Suppressor macrophage treated with lipopolysaccharide for 1 hour (primary cell): ENCODE measurements at places on chromosomes 11 and 22.
A peak's percentile ranks its signal among the peaks of the same experiment; 100 is the strongest.

- no peak for DNase-seq
These were observed 256.2 kb downstream of the AASDHPPT start for GRCh38 chr11:106333678-106334077.

DNA sequence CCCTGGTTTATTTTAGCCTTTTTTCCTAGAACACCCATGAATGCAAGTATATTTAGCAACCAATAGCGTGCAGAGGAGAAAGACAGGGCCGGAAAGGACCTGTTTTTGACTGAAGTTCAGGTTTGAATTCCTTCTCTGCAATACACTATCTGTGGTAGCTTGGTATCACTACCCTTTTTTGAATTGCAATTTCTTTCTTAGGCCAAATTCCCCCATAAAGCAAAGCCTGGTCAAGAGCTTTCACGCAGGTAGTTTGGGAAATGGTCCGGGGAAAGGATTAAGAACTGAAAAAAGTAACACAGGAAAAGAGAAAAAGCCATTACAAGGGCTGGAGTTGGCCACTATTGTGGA, 38.8 kb upstream of the PAMR1 start:
- no peak for DNase-seq

DNA sequence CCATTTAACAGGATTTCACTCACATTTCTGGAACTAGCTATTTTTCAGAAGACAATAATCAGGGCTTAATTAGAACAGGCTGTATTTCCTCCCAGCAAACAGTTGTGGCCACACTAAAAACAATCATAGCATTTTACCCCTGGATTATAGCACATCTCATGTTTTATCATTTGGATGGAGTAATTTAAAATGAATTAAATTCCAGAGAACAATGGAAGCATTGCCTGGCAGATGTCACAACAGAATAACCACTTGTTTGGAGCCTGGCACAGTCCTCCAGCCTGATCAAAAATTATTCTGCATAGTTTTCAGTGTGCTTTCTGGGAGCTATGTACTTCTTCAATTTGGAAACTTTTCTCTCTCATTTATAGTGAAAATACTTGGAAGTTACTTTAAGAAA, 9.2 kb downstream of the PRSS23 start:
- no peak for DNase-seq

GRCh38 chr11:623999-624704, 603 bp downstream of the CDHR5 start:
- DNase-seq: no peak

DNA sequence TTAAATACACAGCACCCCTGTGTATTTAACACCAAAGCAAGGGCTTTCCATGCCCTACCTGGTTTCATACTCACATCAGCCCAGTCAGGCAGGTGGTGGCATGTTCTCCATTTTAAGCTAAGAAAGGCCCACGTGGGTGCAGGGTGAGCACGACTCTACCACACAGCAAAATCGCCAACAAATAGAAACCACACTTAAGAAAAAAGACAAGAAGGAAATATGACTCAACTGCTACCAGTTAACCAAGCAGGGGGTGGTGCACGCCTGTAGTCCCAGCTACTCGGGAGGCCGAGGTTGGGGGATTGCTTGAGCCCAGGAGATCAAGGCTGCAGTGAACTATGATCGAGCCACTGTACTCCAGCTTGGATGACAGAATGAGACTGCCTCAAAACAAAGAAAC, 35.2 kb upstream of the TFIP11 start:
- DNase-seq: no peak

DNA sequence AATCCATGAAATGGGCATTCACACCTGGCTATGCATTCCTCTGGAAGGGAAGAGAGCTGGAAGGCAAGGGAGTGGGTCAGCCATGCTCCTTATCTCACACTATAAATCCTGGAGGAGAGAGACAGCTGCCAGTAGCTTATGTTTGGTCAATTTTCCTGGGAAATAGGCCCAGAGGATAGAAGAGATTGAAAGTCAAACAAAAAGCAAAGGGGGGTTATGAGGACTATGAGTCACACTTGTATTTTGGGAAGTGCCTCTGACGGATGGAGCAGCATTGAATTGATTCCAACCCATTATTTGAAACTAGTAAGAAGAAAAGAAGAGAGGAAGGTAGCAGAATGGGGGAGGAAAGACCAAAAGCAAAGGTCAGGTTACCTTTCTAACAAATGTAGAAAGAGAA, 25.0 kb downstream of the SNX19 start:
- DNase-seq: peak; percentile 5

GRCh38 chr11:12971955-12972354, 37.2 kb upstream of the RASSF10 start:
- DNase-seq: no peak

DNA sequence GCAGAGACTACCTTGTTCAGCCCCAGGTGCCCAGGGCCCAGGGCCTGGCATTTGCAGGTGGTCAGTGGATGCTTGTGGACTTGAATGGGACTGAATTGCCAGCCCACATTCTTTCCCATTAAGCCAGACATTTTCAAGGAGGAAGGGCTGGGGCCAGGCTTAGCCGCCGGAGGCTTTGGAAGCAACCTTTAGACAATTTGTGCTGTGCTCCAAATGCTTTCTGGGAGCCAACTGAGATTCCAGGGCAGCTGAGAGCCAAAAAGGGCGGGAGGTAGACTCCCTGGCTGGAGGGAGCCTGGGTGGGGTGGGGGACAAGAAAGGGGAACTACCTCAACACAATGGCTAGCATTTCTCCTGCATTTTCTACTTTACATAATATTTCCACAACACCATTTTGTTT, 54.8 kb upstream of the TIMP3 start:
- DNase-seq: no peak

- DNase-seq: no peak
These were observed 242.2 kb upstream of the DDI1 start for GRCh38 chr11:103794262-103794661.

- DNase-seq: no peak
These were observed 1.5 kb downstream of the WNT7B start for GRCh38 chr22:45975164-45976161.

DNA sequence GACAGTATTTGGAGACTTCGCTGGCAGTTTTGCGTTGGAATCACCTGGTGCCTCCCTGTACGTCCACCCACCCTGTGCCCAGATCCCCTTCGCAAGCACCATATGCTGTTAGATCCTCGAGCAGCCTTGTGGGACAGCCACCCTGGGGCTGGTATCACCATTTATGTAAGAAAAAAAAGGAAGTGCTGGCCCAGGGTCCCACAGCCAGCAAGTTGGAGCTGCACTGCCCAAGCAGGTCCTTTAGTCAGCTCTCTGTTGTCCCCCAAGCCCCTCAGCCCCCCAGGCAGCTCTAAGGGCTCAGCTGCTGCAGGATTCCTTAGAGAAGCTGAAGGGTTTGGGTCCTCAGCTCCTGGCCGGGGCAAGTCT, 80.3 kb downstream of the FBLN1 start:
- no peak for DNase-seq

- DNase-seq: no peak
These were observed 256.9 kb downstream of the KIRREL3 start for GRCh38 chr11:126743628-126744027.

DNA sequence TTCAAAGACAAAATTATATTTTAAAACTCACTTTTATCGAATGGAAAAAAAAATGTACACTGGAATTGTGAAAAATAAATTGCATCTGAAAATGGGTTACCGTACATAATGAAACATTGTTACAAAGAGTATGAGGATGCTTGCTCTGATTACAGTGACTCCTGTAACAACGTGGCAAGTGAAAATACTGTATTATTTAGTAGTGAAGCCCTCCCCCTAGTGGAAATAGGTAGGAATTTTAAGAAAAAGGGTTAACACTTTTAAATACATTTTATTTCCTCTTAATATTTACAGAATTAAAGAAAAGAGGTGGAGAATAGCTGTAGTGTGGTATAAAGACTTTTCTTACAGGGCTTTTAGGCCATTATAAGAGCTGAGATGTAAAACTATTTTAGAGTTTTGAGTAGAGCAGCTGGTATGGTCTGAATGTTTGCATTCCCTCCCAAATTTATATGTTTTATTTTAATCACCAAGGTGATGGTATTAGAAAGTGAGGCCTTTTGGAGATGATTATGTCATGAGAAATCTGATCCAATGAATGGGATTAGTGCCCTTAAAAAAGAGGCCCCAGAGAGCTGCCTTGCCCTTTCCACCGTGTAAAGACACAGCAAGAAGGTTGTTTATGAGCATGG, 25.2 kb downstream of the FAM76B start:
- peak; percentile 53 for DNase-seq

DNA sequence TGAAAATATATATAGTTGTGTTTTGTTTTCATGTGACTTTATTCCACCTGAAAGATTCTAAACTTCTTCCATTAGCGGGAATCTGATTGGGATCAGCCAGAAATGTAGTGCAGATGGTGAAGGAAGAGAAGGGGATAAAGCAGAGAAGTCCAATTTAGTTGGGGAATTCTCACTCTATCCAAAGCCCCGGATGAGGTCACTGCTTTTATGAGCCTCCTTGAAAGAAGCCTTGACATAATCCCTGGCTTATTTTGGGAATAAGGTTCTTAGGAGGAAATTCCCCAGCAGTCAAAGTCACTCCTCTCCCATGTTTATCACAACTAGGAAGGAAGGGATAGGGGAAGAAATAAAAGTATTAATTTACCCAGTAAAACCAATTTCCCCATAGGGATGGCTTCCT, 41.1 kb downstream of the OSBP start:
- DNase-seq: no peak

DNA sequence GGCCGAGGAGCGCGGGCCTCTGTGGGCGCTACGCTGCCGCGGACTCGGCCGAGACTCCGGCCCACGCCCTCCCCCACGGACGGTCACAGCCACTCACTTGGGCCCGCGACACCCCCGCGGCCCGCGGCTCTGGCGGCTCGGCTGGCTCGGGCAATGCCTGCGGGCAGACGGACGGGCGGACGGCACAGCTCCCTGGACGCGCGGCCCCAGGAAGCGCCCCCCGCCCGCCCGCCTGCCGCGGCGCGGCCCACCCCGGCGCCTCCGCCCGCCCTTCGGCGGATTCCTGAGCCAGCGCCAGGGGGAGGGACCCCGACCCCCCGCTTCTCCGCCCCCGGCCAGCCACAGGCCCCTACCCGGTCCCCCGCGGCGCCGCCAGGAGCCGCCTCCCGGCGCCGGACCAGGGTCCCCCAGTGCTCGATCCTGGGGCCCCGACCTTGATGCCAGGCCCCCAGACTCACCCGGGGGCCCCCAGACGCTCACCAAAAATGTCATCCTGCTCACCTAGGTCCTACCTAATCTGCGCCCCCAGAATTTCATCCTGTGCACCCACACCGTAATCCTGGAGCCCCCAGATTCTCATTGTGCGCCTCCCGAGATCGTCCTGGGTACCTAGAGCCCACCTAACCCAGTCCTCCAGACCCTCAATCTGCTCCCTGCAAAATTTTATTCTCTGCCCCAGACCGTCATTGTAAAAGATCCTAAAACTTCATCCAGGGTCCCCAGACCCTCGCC, at the start of gene EFEMP2:
Gene EFEMP2, minus strand, starts transcription at position 215 of the 732 bp plus-strand sequence. CDS start 446 bp downstream, outside the sequence.
- peak; percentile 52 for DNase-seq

DNA sequence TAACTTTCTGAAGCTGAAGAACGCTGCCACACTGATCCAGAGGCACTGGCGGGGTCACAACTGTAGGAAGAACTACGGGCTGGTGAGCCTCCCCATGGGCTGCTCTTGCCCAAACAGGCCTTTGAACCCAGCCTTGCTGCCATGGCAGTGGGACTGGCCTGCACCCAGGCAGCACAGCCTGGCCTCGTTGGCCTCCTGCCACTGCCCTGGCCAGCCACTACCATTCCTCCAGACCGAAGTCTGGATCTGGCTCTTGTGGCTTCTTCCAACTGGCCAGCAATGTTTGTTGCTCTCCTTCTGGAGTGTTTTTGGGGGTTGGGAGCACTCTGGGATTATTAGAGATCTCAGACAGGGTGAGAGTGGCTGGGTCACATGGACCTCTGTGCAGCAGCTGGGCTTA, 51.0 kb downstream of the MYO7A start:
- DNase-seq: no peak

- DNase-seq: no peak
These were observed 23.1 kb upstream of the GLYATL2 start for GRCh38 chr11:58867556-58867955.

- no peak for DNase-seq
These were observed 297.3 kb downstream of the INSC start for GRCh38 chr11:15412054-15412453.

GRCh38 chr11:16421826-16422225, 65.5 kb upstream of the SOX6 start:
- no peak for DNase-seq
